T-helper 9 cell (primary cell): ENCODE measurements at places on chromosomes 2 and 18.

DNA sequence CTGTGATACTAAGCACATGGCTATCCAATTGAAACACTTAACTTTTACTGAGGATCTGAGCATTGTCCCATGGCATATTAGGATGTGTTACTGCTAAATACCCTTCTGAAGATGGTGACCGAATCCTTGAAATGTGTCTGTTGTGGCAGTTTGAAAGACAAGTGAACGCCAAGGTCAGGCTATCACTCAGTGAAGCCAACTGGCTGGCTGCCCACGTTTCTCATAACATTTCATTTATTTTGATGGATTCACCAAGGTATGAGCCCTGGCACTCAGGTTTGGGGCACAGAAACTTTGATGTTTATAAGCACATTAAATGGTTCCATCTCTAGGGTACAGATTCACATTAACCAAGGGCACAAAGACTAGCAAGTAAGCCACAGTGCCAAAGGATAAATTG lies 850.3 kb downstream of the DPP10 start:
- DNase-seq: no peak

DNA sequence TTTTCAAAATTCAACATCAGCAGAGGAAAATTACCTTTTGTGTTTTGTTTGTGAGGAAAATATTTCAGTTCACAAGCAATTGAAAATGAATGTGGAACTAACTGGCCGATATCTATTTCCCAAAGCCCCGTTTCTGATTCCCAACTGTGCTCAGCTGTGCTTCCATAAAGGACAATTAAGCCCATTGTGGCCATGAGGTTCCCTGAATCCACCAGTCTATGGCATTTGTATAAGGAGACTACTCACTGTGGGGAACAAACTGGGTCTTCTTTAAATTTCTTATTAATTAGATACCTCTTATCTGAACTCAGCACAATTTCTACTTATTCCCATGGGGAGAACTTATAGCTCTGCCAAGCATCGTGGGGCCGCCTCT lies 31.4 kb upstream of the AGAP1 start:
- no peak for DNase-seq

- no peak for DNase-seq
Measured at GRCh38 chr2:105868060-105868459, 123.3 kb downstream of the NCK2 start.

- DNase-seq: no peak
Measured at GRCh38 chr2:160465002-160465401, 28.6 kb downstream of the RBMS1 start.

DNA sequence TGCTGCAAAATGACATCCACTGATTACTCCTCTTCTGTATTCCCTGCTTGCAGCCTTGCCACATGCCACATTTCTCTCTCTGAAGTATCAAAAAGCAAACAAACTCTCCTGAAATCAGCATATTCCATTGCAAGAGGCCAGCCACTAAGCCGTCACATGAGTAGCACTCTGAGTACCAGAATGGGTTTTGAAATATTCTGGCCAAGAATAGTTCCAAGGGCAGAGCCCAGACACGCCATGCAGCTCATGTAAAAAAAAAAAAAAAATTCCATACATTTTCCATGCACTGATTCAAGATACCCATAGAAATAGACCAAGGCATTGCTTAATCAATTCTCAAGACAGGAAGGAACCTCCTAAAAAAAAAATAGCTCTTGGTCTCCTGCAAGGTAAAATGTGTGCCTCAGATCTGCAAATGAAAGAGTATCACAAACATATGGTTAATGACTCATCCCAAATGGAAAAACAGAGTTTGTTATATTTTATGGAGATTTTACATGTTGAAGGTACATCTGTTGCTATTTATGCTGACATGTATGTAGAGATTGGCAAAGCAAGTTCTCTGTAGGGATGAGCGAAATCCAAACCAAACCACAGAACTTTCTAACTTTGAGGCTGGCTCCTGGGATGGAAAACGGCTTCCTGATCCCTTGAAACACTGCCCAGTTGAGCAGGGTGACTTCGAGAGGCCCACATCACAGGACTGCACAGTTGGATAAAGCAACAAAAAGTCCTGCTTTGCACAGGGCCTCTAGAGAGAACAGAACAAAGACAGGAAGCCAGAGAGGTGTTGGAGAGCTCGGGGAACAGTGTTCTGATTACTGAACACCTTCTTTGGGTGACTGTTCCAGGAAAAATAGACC lies 346.2 kb downstream of the ZNF521 start:
- DNase-seq: no peak

DNA sequence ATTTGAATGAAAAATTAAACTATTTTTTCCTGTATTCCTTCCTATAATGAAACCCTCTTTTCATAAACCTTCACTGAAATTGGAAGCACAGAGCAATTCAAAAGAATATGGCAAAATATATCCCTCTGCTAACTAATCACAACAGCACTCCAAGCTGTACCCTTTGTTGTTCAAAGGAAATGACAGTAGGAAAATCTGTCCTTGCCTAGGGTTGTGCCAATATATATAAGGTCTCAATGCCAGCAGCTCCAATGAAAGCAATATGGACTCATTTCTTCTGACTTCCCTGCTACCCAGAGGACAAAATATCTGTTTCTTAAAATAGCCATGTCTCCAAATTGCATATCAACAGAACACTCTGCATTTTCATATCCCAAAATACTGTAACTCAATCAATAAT lies 373.9 kb upstream of the MC4R start:
- DNase-seq: no peak

DNA sequence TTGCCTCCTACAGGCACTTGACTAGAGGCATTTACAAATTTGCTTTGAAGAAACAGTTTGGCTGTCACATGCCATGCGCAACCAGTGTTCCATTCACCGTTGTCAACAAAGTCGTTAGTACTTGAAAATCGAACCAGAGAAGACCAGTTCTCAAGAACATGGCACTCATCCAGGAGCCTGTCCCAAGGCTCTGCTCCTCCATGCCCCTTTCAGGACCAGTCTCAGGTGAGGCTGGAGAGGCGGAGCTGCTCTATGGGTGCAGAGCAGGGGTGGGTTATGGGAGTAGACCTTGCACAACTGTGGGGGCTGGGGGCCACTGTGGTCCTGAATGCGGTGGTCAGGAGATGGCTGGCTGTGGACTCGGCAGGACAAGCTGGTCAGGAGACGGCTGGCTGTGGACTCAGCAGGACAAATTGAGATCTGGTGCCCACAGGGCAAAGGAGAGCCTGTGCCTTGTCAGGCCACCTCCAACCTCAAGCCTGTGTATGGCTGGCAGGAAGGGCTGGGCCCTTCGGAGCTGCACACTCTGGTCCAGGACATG lies 12.3 kb upstream of the ATP9B start:
- no peak for DNase-seq

GRCh38 chr2:145800151-145801091 lies 1280.5 kb upstream of the ZEB2 start:
- DNase-seq: no peak

DNA sequence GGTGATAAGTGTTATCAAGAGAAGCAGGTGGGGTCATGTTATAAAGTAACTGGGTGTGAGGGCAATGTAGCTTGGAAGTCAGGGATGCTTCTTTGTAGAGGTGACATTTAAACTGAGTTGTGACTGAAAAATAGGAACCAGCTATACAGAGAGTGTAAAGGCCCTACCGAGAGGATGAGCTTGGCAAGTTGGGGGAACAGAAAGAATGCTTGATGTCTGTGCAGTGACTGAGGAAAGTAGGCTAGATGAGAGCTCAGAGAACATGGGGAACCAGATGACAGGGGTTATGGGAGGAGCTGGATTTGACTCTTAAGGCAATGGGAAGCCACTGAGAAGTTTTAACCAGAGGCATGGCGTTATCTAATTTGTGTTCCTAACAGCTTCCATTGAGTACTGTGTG lies 115.3 kb downstream of the DOCK10 start:
- no peak for DNase-seq
